IMR-90 (cell line): ENCODE measurements at places on chromosomes 11 and 22.

GRCh38 chr11:49995565-49995964 is 13.2 kb upstream of the OR4C12 start:
- peak; percentile 50 for DNase-seq

DNA sequence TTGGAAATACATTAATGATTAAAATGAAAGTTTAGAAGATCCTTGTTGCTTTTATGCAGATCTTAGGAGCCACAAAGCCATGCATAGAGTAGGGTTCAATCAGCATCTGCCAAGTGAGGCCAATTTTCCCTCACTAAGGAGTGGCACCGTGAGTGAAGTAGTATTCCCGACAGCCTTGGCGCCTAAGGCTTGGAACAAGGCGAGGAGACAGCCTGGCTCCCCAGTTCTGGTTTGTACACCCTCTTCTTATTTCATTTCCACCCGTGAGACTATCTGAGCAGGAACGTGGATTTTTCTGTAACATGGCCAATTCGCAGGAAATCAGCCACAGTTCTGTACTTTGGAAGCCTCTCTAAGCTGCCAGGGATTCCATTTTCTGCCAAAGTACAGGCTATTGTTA is 22.6 kb downstream of the FADS2 start:
- no peak for DNase-seq

GRCh38 chr11:129460714-129461113 is 85.1 kb downstream of the BARX2 start:
- DNase-seq = no peak

- DNase-seq = no peak
Observed at GRCh38 chr11:82873919-82874333, 26.3 kb downstream of the PRCP start.

GRCh38 chr11:65954771-65955170 is 6.8 kb upstream of the SART1 start:
- DNase-seq = no peak

GRCh38 chr11:130118165-130118564 is 41.4 kb upstream of the ST14 start:
- DNase-seq = no peak

DNA sequence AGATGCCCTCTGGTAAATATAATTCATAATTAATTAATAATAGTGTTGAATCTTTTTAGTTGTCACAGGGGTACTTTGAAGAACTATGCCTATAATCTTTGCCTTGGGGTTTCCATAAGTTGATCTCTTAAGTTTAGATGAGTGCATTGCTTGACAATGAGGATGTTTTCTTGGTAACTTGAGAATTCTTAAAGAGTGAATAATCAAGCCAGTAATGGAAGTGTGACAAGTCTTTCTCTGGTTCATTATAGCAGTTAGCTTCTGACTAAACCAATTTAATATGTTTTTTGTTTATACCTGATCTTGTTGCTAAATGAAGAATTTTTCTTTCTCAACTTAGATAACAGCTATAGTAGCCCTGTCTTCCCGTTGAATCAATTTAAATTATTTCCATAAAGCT is 46.2 kb downstream of the ATXN10 start:
- DNase-seq = peak; percentile 79

GRCh38 chr22:37045958-37046357 is 5.6 kb upstream of the KCTD17 start:
- peak; percentile 62 for DNase-seq

- DNase-seq = no peak
Observed at GRCh38 chr22:43160497-43161126, 9.3 kb downstream of the TSPO start.

- no peak for DNase-seq
Observed at GRCh38 chr11:17600316-17601255, 53.5 kb downstream of the OTOG start.

- DNase-seq = no peak
Observed at GRCh38 chr11:21893565-21893867, 299.4 kb upstream of the ANO5 start.

GRCh38 chr11:210803-211180 is 3.3 kb downstream of the RIC8A start:
- no peak for DNase-seq

GRCh38 chr22:49106842-49107152 is 720.9 kb downstream of the BRD1 start:
- no peak for DNase-seq

GRCh38 chr22:37762389-37762836 is 45.3 kb upstream of the GCAT start:
- DNase-seq = no peak

DNA sequence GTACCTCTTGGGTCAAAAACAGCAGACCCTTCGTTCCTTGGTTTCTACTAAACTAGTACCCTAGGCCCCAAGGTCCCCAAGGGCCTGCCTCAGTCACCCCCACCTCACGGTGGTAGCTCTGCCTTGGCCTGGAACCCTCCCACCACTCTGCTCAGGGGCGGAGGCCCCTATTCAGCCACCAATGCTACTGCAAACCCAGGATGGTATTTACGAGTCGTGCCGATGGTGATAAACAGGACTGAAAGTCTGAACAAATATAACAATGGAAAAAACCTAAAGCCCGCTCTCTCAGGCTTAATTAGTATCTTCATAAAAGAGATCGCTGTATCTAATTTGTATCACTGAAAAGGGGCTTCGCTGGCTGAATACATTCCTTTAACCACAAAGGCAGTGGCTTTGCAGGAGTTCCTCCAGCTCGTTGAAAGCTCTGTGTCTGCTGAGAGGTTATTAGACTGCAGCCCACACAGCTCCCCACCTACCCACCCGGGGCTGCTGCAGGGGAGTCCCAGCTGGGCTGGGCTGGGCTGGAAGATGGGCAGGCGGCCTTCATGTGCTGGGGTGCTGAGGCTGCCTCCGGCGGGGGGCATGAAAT is 15.2 kb downstream of the SHISAL1 start:
- no peak for DNase-seq

- no peak for DNase-seq
Observed at GRCh38 chr11:27574342-27574741, 67.8 kb upstream of the LIN7C start.

GRCh38 chr11:69671734-69672465 is 3.3 kb downstream of the LTO1 start:
- DNase-seq = no peak

DNA sequence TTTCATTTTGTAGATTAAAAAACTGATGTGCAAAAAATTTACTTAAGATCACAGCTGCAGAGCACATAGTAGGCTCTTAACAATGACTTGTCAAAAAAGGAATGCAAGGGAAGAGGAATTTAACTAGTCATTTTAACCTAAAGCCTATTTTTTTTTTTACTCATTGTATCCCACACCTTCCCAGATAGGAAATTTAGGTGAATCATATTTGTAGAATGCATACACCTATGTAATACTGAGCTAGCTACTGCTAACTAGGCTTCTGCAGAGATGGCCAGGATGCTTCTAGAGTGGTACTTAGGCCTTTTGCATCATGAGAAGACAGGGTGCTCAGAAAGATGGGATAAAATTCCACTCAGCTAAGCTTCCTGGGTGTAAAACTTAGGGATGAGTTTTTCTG is 387.3 kb downstream of the AASDHPPT start:
- DNase-seq = no peak

- peak; percentile 7 for DNase-seq
Observed at GRCh38 chr11:113721462-113722066, 15.5 kb upstream of the TMPRSS5 start.

- DNase-seq = no peak
Observed at GRCh38 chr11:47516155-47516554, 36.8 kb downstream of the CELF1 start.

DNA sequence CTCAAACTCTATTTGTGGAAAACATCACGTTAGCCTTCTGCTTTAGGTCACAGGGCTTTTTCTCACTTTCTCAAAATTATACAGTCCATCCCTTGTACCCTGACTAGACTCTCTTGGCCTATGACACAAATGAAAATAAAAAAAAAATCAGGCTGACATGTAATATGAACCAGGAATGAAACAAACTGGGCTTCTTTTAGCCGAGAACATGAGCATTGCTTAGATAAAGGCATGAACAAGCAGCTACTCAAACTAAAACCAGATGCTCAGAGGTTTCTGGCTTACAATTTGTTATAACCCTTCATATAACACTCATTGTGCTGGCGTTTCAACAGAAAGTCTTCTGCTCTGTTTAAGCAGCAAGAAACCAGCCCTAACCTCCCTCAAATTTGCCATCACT is 265.5 kb upstream of the NARS2 start:
- DNase-seq = peak; percentile 91

- DNase-seq = no peak
Observed at GRCh38 chr11:78909386-78909785, 334.7 kb upstream of the NARS2 start.

DNA sequence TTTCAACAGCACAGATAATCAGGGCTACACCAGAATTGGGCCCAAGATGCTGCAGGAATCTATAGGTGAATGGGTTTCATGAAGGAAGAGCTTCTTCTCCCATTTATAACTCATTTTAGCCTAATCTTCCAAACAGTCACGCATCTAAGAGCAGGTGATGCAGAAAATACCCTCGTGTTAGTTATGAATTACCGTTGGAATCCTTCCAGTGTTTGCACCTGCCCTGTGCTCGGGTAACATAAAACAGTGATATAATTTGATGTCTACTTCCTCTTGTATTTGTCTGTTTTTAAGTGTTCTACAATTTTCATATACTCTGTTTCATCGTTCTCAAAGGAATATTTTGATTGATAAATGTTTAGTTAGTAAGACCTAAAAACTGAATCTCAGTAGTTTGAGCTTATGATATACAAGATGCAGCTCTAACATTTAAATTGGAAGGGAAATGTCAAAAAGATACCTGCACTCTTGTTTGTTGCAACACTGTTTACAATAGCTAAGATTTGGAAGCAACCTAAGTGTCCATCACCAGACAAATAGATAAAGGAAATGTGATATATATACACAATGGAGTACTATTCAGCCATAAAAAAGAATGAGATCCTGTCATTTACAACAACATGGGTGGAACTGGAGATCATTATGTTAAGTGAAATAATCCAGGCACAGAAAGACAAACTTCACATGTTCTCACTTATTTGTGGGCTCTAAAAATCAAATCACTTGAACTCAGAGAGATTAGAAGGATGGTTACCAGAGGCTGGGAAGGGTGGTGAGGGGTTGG is 42.1 kb downstream of the PPARA start:
- no peak for DNase-seq

DNA sequence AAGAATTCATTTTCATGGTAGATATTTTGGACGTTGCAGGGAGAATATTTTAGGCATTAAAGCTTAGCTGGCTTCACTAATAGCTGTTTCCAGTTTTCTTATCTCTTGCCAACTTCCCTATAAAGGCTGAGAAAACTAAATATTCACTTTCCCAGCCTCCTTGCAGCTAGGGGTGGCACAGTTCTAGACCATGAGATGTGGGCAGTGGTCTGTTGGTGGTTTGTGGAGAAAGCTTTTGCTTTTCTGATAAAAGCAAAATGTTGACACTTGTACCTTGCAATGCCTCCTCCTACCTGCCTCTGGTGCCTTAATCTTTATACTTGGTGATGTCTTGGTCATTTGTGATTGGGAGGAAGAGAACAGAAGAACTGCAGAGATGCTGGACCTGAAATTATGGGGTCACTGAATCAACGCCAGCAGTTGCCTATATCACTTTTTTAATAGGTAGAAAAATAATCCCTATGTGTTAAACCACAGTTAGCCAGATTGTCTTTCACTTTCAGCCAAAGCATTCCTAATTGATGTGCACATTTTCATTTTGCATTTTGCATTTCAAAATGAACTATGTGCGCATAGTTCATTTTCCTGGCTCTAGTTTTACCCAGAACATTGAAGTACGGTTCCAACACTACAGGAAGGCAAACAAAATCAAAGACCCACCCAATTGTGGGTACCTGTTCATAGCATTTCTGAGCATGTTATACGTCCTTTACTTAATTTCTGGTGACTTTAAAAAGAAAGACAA is 24.9 kb upstream of the ABTB2 start:
- DNase-seq = no peak

DNA sequence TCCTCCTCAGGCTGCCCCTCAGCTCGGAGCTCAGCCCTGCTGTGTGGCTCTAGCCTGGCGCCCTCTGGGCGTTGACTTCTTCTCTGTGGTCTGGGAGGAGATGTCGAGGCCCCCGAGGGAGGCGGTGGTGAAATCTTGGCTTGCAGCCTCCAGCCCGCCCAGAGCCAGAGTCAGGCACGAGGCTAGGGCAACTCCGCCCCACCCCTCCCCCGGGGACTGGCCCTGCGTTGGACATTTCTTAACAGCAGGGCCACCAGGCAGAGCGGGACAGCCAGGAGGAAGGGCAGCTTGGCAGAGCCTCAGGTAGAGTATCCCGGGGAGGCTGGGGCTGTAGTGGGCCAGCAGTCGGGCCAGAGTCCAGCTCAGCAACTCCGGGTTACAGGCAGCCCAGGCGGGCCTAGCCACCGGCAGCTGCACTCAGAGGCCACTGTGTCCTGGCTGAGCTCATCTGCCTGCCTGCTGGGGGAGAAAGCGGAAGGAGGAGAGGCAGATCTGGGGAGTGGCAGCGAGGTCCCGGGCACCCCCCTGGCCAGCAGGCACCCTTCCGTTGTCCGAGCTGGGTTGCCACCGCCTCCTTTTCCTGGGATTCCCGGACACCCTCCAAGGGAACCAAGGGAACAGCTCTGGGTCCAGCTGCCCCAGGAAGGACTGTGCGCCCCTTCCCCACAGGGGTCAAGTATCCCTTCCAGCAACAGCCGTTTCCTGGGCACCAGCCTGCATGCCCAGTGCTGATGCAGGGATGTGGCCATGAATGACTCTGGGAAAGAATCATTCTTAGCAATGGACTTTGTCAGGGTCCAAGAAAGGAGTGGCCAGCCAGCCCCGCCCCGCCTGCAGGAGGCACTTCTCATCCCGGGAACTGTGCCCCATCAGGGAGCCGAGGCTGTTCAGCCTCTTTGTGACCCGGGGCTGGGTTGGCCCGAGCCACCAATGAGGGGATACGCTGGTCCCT is at the start of gene ALDH3B1:
Gene ALDH3B1, plus strand, starts transcription at position 238 of the 952 bp plus-strand sequence. CDS start 4,971 bp downstream, outside the sequence.
- peak; percentile 70 for DNase-seq

- DNase-seq = peak; percentile 50
Observed at GRCh38 chr11:11313426-11313825, 39.6 kb downstream of the CSNK2A3 start.

DNA sequence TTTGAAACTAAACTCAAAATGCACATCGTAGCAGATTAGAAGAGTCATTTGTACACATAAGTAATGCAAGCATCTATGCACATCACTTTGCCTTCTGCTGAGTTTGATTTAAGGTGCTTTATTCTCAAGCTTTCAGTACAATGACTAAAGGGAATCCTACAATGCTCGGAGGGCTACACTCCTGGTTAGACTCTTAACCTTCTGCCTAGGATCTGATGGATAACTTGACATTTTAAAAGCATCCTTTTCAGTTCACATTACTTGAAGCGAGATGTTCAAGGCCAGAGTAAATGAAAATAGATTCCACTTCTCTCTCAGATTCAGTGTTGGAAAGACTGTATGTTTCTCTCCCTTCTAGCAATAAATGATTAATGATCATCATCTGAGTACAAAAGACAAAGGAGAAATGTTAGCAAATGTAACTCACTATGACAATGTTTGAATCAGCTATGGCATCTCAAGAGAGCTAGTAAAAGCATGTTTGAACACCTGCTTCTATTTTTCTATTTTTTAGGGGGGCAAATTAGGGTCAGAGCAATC is 259.2 kb upstream of the ANO3 start:
- no peak for DNase-seq
